ENCODE measurements at places on chromosomes 12 and 14.

DNA sequence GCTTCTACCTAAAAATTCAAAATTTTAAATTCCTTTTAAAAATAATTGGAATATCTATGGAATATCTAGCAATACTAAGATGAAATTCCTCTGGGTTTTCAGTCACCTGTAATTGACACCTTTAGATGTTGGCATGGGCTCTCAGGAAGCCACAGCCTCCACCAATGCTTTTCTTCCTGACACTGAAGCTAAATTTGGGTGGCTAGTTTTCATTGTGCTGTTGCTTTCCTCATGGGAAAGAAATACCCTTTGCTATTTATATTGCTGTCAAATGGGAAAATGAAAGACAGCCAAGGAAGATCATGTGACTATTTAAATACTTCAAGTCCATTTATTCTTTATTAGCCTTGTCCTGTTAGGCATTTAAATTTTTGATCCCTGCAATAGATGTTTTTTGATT lies 313.0 kb downstream of the NAV3 start:
- DNase-seq = no peak

DNA sequence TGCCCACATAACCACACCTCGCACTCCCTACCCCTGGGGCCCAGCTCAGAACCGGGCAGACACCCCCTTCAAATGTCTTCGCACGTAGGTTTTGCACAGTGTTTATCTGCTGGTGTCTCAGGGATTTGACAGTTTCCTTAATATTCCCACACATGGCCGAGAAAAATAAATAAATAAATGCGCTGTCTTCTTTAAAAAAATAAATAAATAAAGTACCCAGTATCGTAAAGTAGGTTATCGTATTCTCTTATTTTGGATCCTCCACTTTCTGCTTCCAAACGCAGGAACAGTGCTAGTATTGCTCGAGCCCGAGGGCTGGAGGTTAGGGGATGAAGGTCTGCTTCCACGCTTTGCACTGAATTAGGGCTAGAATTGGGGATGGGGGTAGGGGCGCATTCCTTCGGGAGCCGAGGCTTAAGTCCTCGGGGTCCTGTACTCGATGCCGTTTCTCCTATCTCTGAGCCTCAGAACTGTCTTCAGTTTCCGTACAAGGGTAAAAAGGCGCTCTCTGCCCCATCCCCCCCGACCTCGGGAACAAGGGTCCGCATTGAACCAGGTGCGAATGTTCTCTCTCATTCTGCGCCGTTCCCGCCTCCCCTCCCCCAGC lies 710 bp upstream of the FOS start:
- DNase-seq = no peak

GRCh38 chr12:106226884-106227640 lies 20.8 kb downstream of the CKAP4 start:
- DNase-seq = peak; percentile 55

DNA sequence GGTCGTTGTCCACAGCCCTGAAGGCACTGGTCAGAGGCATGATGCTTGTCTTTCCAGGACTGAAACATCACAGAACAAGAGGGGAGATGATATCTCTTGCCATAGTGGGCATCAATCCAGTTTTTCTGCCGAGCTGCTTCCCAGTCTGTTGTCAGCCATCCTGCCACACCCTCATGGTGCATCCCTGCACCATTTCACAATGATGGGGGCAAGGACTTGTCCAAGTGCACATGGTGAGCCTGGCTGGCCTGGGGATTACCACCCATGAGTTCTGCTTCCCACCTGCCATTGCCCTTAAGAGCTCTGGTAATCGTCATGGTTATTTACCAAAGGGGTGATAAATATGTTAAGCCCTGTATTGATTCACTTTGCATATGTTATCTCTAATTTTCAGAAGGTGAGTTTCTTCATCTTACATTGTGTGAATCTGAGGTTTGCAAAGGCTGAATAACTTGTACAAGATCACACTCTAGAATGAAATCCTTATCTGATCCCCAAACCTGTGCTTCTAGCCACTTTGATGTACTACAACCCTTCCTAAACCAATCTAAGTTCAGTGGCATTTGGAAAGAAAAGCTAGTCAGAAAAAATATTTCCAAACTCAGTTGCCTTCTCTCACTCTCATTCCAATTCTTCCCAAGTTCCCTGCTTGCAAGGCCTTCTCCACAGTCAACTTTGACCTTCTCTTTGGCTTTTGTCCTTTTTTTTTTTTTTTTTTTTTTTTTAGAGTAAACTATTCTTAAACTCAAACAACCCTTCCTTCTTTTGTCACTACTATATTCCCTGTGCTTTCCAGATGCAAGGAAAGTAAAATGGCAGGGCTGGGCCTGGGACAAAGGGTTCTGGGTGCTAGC lies 2.3 kb downstream of the AVIL start:
- no peak for DNase-seq

- no peak for DNase-seq
Observed at GRCh38 chr12:51812871-51813270, 35.6 kb downstream of the FIGNL2 start.

DNA sequence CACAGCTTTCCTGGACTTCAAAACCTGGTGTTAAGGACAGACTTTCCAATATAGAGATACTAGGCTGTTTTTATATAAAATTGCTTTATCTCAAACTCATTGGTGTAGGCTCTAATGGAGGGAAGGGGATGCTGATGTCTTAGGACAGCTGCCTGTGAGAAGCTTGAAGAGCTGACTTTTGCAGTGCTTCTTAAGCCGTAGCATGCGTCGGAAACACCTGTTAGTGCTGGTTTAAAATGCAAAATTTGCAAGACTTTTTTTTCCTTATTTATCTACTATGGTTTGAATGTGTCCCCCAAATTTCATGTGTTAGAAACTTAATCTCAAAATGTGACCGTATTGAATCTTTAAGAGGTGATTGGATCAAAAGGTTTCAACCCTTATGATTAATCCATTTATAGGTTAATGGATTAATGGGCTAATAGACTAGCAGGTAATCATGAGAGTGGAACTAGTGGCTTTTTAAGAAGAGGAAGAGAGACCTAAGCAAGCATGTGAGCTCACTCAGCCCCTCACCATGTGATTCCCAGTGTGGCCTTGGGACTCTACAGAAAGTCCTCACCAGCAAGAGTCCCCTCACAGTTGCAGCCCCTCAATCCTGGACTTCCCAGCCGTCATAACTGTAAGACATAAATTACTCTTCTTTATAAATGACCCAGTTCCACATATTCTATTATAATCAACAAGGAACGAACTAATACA lies 60.9 kb upstream of the FUT8 start:
- DNase-seq = no peak

GRCh38 chr14:93266127-93266526 lies 59.1 kb downstream of the UBR7 start:
- no peak for DNase-seq

GRCh38 chr14:102625564-102626296 lies 33.3 kb downstream of the RCOR1 start:
- DNase-seq = no peak

DNA sequence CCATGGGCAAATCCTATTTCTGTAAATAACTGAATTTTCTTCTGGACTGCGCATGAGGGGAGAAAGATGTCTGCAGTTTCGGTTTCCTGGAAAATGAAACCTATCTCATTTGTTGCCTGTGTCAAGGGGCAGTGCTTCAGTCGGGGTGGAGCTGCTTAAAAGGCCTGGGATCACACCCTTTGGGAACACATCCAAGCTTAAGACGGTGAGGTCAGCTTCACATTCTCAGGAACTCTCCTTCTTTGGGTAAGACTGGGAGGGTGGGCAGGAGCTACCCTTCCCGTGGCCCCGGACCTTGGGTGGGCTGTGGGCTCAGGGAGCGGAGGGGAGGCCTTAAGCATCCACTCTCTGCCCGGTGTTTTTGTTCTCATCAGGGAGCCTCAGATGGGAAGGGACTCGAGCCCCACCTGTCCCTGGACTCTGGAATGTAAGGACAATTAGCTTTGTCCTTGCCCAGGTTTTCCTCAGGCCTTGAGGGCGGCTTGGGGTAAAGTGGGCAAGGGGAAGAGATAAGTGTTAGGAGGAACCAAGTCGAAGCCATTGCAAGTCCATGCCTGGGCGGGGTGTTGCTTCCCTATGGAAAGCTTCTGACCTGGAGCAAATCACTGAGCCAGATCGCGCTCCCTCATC lies at the start of gene IFI27:
Gene IFI27, plus strand, starts transcription at position 185 of the 630 bp plus-strand sequence.
- peak; percentile 53 for DNase-seq

- no peak for DNase-seq
Observed at GRCh38 chr14:96221841-96222240, 17.2 kb downstream of the BDKRB2 start.

GRCh38 chr12:94404854-94405253 lies 54.8 kb downstream of the CEP83 start:
- DNase-seq = peak; percentile 58

DNA sequence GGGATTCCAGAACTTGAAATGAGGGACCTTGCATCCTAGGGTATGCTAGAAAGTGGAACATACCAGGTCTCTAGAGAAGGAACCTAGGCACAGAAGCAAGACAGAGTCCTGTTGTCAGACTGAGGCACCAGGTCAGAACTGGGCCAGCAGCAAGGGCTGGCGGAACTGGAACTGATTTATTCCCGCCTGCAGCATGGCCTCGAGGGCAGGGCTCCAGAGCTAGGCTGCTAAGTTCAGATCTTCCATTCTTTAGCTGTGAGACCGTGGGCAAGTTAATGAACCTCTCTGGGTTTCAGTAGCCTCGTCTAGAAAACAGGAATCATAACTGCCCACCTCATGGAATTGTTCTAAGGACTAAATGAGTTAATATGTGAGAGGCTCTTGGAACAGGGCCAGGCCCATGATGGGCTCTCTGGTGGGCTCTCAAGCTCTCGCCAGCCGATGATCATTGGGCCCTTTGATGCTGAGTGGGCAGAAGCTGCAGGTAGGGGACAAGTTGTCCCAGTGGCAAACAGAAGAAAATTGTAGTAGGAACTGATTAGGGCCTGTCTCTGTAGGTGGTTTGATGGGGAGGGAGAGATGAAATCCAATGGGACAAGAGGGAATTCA lies 199.8 kb downstream of the ZFP36L1 start:
- DNase-seq = no peak

DNA sequence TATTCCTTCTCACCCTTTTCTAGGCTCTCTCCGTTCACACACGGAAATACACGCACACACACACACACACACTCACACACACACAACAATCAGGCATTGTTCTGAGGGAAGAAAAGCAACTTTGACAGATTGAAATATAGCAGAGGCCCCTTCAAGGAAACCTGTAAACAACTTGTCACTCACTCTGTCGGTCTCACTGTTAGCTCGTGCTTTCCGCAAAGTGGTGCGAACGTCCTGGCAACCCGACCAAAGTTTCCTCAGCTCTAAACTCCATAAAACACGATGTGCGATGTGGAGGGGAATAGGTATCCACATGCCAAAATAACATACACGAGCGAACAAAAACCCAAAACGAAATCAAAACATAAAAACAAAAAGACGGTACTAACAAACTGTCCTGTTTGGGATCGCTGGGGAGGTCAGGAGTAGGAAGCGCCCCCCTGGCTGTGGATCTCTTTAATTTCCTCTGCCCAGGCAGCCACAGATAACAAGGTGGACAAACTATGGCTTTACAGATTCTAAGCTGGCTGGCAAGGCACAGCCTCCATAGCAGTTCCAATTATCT lies 822 bp upstream of the SOX5 start:
- peak; percentile 28 for DNase-seq

DNA sequence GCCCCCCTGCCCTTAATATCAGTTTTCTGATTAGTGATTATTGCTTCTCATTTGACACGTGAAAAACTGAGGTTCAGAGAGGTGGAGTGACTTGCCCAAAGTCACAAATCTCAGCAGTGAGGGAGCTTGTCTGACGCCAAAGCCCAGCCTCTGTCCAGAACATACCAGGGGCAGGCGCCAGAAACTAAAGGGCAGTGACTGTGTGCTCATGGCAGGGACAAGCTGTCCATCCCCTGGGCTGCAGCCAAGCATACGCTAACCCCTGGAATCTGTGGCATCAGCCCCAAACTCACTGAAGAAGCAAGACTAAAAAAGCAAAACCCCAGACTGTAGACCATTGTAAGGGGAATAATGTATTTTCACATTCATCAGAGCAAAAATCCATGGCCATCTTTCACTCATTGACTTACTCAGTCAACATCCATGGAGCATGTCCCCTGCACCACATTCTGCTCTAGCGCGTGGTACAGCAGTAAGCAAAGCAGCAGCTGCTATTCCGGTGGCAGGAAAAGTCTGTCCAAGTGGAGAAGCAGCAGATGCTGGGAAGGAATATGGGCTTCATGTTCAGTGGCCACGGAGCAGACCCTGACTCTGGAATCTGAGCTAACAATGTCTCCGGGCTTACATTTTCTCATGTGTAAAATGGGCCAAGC lies 1.5 kb upstream of the SERPINA4 start:
- DNase-seq = no peak

- DNase-seq = no peak
Observed at GRCh38 chr12:105352052-105352451, 21.6 kb downstream of the C12orf75 start.

- peak; percentile 73 for DNase-seq
Observed at GRCh38 chr14:100078997-100079725, 13.9 kb downstream of the EVL start.

DNA sequence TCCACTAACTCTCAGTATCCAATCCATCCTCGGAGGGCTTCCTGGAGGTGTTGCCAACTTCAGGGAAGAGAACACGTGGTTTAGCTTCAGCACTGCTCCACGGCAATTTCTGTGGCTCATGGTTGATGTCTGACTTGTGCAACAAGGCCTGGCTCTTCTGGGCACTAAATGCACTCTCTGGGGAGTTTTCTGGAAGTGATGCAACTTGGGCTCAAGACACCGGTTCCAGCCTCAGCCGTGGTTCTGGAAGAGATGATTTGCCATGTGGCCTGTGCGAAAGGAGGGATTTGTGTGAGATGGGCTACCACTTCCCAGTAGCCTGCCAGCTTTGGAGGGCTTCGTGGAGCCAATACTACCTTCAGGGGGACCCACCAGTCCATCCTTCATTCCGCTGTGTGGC lies 118.6 kb upstream of the RTL1 start:
- no peak for DNase-seq

- DNase-seq = no peak
Observed at GRCh38 chr12:12008232-12008850, 62.4 kb upstream of the BCL2L14 start.

DNA sequence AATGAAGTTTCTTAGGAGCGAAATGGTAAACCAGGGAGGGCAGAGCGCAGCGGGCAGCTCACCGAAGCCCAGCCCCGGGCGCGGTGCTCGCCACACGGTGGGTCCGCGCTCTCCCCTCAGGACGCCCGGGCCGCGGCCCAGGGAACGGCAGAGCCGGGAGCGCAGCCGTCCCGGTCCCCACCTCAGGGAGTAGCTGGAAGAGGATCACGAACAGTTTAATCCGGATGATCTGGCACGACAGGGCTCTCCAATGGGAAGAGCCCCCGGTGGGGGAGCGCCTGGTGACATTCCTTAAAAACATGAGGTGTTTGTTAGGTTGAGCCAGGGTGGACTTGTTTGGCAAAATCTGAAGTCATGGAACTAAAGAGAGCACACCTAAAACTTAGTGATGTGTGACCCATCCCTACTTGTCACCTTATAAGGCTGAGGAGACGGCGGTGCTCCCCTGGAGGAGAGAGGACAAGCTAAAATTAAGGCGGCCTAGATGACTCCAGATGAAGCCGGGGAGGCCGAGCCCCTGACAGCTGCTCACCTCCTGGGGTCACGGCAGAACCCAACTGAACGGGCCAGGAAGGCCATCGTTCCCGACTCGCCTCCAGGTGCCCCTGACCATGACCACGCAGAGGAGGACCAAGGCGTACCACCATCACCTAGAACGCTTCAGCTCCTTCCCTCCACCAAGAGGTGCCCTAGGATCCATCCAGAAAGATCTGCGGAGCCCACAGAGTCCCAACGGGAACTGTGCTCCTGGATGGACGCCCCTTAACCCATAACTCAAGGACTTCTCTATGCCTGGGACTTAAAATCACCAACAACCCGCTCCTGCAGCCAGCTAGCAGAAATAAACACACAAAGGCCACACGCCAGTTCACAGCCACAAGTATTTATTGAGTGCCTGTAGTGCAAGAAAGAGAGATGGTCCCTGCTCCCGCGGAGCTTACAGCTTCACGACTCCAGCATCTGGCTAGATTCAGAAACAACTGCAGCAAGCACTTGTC lies 866 bp upstream of the PITPNM2 start:
- no peak for DNase-seq

Measured in iris pigment epithelial cell (primary cell).